Activated naive CD8-positive, alpha-beta T cell treated with anti-CD3 and anti-CD28 coated beads, Interleukin-2, amount 50 U/mL, for 16 hours (primary cell): ENCODE measurements at places on chromosomes 16 and 17.
A peak's percentile ranks its signal among the peaks of the same experiment; 100 is the strongest.

DNA sequence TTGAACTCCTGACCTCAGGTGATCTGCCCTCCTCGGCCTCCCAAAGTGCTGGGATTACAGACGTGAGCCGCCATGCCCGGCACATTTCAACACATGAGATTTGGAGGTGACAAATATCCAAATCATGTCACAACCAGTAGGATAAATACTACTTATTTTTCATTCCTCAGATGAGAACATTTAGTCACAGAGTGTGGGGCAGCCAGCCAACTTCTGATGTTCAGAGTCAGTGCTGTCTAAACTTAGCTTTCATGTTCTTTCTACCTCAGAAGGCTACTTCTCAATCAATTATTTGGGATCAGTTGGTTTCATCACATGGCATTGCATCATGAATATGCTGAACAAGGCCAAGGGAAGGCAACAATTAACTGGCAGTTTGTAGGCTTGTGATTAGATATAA lies 134.5 kb downstream of the CDH13 start:
- no peak for DNase-seq

DNA sequence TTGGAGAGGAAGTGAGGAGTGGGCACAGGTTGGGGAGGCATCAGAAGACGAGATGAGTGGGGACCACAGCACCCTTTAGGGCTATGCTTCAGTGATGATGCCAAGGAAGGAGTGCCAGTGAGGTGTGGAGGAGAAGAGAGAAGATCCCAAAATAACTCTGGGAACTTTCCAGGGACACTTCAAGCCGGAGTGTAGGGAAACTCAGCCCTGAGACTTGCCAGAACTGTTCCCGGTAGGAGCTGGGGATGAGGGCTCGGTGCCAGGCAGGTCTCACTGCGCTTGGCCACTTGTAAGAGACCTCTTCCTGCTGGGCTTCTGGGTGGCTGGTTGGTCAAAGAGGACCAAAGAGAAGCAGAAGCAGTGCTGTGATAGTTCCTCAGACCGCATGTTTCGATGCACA lies 63.6 kb downstream of the SHISA6 start:
- no peak for DNase-seq

GRCh38 chr17:41965694-41966462 lies 717 bp upstream of the CNP start:
- DNase-seq: peak; percentile 25

GRCh38 chr16:89600427-89600826 lies 13.0 kb upstream of the DPEP1 start:
- DNase-seq: no peak

DNA sequence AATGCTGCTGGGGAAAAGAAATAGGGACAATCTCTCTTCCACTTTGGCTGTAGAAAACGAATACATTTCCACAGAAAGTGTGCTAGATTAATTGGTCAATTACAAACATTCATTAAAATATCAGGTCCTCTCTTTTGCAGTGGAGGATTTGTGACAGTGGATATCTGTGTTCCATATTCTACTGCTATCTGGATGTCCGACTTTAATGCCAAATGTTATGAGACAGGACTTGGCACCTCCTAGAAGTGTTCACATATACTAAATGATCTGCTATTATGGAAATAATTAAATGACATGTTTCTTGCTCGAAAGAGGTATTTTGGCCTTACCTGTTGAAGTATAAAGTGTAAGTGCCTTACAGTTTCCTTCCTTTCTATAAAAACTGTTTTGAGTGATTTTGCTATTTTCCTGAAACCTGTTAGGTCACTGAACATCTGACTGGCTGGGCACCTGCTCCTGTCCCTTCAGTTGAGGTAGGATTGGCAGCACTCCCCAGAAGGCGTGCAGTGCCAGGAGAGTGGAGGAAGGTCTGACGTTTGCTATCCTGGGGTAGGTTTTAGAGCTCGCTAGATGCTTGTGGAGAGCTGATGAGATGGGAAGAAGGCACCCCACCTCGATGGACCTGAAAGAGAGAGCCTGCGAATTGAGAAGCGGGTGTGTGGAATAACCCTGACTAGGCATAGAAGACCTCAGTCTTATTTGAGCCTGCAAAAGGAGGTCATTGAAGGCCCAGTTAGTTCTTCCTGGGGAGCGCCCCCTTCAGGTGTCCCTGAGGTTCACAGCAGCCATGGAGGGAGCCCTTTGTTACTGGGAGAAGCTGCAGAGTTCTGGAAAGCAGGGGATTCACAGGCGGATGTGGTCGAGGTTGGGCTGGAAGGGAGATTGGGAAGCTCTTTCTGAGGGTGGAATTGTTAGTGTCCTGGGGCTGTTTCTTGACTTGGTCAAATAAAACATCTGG lies 159.4 kb upstream of the ZNF267 start:
- no peak for DNase-seq

DNA sequence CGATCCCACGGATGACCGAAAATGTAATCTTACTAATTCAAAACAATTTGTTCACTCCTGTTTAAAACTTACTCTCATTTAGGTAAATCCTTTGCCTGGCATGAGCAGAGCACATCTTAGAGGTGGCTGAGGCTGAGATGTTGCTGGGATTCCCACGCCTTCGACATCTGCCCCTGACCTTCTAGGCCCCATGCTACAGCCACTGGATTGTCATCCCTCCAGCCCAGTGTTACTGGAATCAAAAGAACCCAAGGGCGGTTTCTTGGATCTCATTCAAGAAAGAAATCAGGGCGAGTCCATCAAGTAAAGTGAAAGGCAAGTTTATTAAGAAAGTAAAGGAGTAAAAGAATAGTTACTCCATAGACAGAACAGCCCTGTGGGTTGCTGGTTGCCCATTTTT lies 64.5 kb upstream of the SHISA6 start:
- no peak for DNase-seq

GRCh38 chr17:74712756-74713155 lies at the start of gene CD300LF:
Gene CD300LF, minus strand, starts transcription at chr17:74712923. Its CDS starts 57 bp downstream, at chr17:74712866.
- no peak for DNase-seq
